ENCODE measurements at places on chromosomes 2 and 18. TPM values are rescaled to one million over a fixed set of nuclear protein-coding genes. Genes with fewer than 3 reads are reported as not detected.

Gene DYNAP
- polyA plus RNA-seq = not detected

- DNase-seq = no peak
Observed at GRCh38 chr2:54725343-54726099, 2.1 kb downstream of the EML6 start.

Gene GKN1
- 0.47 TPM for polyA plus RNA-seq

DNA sequence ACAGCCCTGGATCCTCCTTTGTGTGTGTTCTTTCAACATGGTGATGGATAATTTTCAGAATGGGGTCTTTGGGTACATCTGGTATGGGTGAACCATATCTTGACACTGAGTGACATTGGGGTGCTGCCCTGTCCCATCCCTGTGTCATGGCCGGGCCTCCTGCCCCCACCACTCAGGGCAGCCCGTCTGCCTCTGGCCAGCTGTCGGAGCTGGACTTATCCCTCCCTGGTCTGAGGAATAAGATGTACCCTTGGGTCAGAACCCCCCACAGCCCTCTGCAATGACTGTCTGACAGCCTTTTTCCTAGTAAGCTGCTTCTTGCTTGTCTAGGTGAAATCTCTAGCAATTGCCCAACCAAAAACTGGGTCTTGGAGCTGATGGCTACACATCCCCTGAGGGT is 142.9 kb downstream of the SH3RF3 start:
- DNase-seq = no peak

Gene TET3
- 2.5 TPM for polyA plus RNA-seq

DNA sequence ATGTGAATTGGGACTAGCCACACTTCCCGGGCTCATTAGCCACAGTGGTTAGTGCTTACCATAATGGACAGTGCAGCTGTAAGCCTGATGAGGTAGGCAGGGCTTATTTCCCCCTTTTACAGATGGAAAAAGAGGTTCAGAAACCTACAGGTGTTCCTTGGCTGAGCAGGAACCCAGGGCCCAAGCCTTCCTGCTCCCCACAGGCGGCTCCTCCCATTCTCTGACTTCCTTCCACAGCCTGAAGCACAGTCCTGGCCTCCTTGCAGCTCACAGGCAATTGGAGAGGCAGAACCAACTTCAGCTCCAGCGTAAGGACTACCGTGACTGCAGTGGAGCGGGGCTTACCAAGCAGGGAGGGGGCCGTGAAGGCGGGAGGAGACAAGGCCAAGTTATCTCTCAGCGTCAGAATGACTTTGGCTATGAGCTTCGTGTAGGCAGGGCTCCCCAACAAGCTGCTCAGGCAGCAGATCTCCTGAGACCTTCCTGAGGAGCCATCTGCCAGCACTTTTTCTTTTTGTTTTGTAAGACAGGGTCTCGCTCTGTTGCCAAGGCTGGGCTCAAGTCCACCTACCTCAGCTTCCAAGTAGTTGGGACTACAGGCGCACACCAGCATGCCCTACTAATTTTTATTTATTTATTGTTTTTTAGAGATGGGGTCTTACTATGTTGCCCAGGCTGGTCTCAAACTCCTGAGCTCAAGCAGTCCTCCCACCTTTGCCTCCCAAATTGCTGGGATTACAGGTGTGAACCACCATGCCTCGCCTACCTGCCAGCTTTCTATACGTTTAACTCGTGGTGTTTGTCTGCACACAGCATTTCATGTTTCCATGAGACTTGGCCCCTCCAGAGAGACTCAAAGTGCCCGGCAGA is 34.2 kb upstream of the NT5DC4 start:
- DNase-seq = no peak

GRCh38 chr2:181910028-181910831 is 18.7 kb downstream of the ITPRID2 start:
- DNase-seq = no peak

DNA sequence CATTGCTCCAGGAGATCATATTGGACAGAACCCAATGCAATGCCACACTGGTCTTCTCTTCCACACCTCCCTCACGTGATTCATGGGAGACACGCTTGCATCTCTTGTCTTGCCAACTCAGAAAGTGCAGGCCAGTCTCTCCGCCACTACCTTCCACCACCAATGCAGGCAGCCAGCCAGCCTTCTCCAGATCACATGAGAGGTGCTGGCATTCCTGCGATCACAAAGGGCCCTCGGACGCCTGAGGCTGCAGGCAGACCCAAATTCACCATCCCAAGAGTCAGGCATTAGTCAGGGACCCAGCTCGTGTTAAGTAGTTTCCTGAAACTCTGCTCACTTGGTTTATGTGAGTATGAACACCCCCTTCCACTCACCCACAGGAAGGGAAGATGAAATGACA is 437.0 kb upstream of the ETAA1 start:
- DNase-seq = no peak

Gene ST3GAL5
- polyA plus RNA-seq = 31.1 TPM

GRCh38 chr18:49185623-49186022 is 234.9 kb upstream of the SMAD7 start:
- DNase-seq = no peak

- DNase-seq = no peak
Observed at GRCh38 chr2:1830936-1831619, 86.8 kb upstream of the PXDN start.

Gene LYG1
- polyA plus RNA-seq = 1.5 TPM

GRCh38 chr2:191041418-191042161 is 27.6 kb upstream of the STAT1 start:
- no peak for DNase-seq

GRCh38 chr18:56987236-56987635 is 159.7 kb upstream of the BOD1L2 start:
- no peak for DNase-seq

Gene PARD6G
- polyA plus RNA-seq = 5.9 TPM

- DNase-seq = no peak
Observed at GRCh38 chr2:43885132-43885632, 46.4 kb downstream of the ABCG8 start.

GRCh38 chr2:88236666-88237065 is 66.5 kb downstream of the THNSL2 start:
- no peak for DNase-seq

DNA sequence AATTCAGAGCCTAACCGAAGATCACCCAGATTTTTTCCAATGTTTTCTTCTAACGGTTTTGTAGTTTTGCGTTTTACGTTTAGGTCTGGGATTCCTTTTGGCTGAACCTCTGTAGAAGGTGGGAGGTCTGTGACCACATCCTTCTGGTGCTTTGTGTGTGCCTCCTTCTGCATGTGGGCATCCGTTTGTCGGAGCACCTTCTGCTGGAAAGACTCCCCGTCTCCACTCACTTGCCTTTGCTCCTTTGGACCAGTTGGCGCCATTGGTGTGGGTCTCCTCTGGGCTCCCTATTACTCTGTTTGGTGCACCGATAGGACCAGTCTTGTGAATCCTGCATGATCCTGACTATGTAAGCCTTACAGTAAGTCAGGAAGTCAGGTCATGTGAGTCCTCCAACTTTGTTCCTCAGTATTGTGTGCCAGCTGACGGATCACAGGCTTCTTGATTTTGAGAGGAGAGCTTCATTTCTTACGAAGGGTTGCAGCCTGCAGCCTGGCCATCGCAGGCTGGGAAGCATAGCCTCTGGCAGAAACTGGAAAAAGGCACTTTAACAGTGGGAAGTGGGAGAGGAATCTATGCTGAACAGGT is 13.6 kb downstream of the AQP12A start:
- no peak for DNase-seq

GRCh38 chr2:3000968-3001367 is 376.6 kb downstream of the EIPR1 start:
- no peak for DNase-seq

- DNase-seq = no peak
Observed at GRCh38 chr2:190519975-190520767, 14.4 kb downstream of the NEMP2 start.

DNA sequence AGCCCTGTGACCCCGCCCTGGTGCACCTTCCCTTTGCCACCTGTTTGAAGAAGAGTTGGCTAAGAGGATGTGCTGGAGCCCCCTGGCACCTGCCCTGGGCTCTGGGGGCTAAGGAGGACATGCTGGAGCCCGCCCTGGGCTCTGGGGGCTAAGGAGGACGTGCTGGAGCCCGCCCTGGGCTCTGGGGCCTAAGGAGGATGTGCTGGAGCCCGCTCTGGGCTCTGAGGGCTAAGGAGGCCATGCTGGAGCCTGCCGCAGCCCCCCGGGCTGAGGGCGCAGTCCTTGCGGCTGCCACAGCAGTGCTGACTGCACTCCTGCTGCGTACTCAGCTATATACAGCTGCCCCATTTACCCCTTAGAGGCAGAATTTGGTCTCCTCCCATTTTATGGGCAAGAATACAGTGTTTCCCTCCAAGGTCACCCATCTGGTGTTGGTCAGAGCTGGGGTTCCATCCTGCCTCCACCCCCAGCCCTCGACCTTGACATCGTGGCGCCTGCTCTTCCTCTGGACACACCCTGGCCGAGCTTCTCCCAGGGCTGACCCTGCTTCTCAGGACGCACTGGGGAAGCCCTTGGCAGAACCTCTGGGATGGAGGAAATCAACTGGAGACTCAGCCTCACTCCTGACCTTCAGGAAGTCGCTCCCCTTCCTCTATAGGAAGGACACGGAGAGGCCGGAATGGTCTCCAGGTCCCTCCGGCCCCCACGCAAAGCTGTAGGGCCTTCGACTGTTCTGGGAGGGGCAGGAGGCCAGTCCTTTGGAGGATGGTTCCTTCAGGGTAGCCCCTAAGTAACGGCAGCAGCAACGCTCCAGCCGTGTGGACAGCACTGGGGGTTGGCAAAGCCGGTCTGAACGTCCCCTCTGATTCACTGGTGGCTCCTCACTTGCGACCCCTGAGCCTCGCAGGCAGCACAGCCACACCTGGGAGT is 65.0 kb upstream of the HPCAL1 start:
- DNase-seq = no peak

GRCh38 chr18:77078690-77079070 is 53.9 kb downstream of the MBP start:
- no peak for DNase-seq

- DNase-seq = no peak
Observed at GRCh38 chr2:231257763-231258162, 59.3 kb downstream of the ARMC9 start.

Gene ADGRF3
- polyA plus RNA-seq = 0.08 TPM

Gene MBD2
- polyA plus RNA-seq = 27.0 TPM

Gene DNAJC5G
- polyA plus RNA-seq = not detected

Gene DYNC2LI1
- polyA plus RNA-seq = 11.8 TPM

Gene TXNDC2
- 0.08 TPM for polyA plus RNA-seq

Gene MRPL44
- polyA plus RNA-seq = 17.6 TPM

DNA sequence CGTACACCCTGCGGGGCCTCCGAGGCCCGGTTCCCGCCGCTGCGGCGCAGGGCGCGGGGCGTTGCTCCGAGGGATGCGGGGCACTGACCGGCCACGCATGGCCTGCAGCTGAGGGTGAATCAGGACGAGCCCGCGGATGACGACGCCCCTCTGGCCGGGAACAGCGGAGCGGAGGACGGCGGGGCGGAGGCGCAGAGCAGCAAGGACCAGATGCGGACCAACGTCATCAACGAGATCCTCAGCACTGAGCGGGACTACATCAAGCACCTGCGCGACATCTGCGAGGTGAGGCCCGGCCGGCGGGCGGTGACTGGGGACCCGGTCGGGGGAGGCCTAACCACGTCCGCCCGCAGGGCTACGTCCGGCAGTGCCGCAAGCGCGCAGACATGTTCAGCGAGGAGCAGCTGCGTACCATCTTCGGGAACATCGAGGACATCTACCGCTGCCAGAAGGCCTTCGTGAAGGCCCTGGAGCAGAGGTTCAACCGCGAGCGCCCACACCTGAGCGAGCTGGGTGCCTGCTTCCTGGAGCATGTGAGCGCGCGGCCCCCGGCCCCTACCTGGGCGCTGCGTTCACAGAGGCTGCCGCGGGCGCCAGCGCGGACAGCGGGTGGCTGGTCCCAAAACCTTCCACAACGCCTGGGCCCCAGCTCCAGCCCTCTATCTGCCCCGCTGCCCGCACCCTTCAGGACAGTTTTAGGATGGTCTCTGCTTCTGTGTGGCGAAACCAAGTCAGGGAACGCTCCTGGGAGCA is 53.2 kb downstream of the FAM168B start:
- DNase-seq = no peak

Gene CNDP1
- 0.20 TPM for polyA plus RNA-seq

Gene ZFP36L2
- polyA plus RNA-seq = 145 TPM

Gene AGXT
- polyA plus RNA-seq = 0.49 TPM

- DNase-seq = no peak
Observed at GRCh38 chr2:5562865-5563264, 129.3 kb upstream of the SOX11 start.

DNA sequence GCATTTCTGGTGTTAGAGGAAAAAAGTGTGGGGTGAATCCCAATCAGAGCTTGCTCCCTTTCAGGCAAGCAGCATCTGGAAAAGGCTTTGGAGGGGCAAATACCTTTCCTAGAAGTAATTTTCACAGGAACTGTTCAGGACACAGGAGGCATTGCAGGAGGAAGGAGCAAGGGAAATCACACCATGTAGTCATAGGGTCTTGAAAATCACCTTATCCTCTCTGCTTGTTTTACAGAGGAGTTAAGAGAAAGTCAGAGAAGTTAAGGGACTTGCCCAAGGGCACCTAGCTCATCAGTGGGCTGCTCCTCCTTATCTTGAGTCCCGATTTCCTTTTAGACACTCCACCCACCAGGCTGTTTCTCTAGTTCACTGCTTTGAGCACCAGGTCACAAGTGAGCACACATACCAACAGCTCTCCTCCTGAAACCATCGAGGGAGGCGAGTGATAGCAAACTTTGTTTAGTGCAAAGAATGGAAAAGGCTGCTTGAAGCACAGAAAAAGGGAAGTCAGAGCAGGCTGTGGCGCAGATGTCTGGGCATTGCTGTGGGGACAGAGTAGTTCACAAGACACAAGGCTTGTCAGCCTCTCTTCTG is 89.2 kb upstream of the CXCR4 start:
- DNase-seq = no peak

DNA sequence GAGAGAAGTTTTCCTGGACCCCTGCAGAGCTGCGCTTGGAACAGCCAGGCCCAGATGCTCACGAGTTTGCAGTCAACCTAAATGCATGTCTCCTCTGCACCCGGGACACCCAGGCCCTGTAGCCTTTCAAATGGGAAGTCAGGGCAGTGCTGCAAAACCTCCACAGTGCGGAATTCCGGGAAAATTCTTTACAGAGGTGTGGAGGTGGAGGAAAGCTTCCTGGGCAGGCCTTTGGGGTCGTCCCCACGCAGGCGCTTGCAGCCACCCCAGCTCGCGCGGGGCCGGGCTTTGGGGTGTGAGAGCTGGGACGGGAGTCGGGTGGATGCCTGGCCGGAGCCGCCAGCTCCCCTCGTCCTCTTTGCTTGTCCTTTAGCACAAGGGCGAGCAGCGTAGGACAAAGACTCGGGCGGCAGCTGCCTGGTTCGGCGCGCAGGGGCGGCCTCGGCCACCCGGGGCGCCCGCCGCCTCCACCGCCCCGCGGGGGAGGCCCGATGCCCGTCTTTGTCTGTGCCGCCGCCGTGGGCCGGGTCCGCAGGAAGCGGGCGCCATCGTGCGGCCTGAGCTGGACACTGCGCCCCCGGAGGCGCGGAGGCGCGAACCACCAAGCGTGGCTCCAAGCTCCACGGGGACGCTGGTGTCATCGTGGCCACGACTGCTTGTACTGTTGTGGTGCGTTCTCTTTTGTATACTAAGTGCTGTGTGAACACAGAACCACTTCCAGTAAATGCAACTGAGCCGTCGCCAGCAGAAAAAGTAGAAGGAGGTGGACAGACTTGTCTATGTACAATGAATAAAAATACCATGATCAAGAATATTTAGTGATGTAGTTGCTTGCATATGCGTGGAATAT is 28.2 kb upstream of the BCL11A start:
- DNase-seq = no peak

GRCh38 chr2:206867006-206867405 is 72.3 kb upstream of the CPO start:
- no peak for DNase-seq

- no peak for DNase-seq
Observed at GRCh38 chr2:23484275-23484674, 99.3 kb downstream of the KLHL29 start.

Gene COLEC12
- 31.9 TPM for polyA plus RNA-seq

Gene FAM161A
- polyA plus RNA-seq = 2.4 TPM

Gene VWA3B
- 0.11 TPM for polyA plus RNA-seq
